CD4-positive, alpha-beta T cell (primary cell): ENCODE measurements at places on chromosomes 3 and 15.

DNA sequence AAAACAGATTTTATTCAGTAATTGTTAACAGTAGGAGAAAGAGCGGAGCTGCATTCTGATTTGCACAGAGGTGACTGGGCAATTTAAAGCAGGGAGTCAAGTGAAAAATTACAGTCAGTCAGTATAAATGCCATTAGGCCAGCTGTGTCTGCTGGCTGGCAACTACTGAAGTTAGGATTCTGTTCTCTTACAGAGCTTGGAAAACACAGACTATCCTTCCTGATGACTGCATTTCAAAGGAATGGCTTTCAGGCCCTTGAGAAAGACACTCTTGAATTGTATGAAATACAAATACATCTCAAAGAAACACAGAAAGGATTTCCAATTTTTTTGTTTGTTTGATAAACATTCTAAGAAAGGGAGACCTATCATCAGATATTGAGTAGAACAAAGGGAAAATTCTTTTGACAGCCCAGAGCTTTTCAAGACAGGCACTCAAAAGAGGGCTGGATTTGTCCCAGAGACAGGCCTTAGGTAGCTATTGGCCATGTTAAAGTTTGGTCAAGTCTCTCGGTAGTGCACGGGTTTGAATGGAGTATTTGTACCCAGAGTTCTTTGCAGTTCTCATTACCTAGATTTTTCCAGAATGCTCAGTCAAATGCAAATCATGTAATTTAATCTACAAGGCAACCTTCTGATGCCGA lies 551.2 kb upstream of the CCDC54 start:
- DNase-seq = no peak

DNA sequence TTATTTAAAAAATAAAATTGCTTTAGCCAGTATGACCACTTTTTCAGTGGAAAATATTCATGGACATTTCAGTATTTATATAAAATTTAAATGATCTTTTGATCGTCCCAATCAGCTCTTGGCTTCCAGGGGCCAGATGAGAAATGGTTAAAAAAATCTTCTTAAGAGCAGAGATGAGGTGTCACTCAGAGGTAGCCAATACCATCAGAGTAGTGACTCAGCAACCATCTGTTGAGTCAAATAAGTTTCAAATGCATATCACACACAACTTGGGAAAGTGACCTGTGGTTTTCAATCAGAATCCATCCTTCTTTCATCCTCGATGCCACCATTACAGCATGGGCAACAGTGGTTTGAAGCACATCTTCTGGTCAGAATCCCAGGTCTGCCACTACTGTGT lies 958.8 kb upstream of the NR2F2 start:
- DNase-seq = no peak

DNA sequence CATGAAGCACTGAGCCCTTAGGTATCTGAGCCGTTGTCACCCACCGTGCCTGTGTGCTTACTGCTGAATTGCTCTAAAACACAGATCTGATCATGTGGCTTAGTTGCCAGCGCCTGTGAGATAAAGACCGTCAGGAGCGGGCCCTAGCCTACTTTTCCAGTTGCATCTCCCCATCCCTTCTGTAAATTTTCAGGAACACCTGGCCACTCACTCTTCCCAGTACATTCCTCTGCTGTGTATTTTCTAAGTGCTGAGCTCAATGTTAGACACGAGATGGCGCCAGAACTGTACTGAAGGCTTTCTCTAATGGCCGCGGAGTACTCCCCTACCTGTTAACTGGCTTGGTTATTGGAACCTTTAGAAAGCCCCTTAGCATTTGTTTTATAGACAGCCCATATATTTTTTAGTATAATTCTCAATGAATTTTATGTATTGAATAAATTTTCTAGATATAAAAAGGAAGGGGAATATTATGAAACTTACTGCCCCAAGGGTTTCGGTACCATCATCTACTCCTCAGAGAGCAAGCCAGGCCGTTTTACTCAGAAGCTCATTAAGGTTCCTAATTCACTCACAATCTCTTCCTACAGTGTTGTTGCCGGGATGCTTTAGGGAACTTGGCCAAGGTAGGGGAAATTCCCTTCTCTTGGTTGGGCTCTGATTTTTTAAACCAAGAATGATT lies 16.7 kb upstream of the WNT7A start:
- DNase-seq = peak; percentile 83

GRCh38 chr15:81843226-81843625 lies 202.6 kb downstream of the MEX3B start:
- no peak for DNase-seq

- no peak for DNase-seq
These were observed 237.9 kb downstream of the NFKBIZ start for GRCh38 chr3:102087236-102087635.

- DNase-seq = no peak
These were observed 989 bp upstream of the PPIB start for GRCh38 chr15:64163659-64164362.

DNA sequence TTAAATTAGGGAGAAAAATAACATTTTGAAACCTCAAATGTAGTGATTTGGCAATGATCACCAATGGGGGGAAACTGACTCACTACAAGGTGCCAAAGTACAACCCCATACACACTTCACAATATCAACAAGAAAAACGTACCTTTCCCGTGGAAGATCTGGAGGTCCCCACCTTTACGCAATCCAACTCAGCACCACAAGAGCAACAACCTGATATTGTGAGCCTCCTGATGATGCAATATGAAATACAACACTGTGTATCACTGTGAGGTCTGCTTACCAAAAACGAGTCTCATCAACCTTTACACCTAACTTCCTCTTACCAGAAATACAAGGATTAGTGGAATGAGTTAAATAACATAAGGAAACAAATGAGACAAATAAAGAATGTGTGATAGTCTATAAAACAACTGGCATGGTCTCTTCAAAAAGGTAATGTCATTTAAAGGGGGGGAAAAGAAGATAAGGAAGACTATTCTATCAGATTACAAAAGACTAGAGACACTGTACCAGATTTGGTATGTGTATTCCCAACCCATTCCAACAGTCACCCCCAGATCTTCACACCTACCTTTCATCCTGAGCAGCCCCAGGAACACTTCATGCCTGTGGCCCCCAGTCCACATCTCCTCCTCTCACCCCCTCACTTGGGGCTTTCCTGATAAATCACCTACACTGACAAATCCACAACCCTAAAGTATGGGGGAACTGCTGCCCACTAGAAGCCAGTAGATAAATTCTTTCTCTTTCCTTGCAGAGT lies 27.7 kb downstream of the DLG1 start:
- DNase-seq = no peak

DNA sequence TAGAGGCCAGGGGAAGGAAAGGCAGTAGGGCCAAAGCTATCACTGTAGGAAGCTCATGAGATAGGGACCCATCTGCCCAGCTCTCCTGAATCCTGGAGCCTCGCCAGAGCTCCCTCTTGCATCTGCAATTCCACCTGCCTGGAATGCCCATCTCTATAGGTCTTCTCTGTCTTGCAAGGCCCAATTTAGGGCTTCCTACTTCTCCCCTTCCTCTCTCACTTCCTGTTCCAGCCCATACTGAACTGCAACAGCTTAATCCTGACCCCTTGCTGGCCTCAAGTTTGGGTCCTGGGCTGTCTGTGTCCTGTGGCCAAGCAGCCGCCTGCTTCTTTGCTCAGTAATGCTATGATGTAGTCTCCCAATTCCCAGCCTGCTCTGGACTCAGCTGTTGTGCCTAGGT lies 3.6 kb upstream of the PTPN23 start:
- DNase-seq = no peak

- no peak for DNase-seq
These were observed 16.5 kb upstream of the P2RY13 start for GRCh38 chr3:151345859-151346258.

DNA sequence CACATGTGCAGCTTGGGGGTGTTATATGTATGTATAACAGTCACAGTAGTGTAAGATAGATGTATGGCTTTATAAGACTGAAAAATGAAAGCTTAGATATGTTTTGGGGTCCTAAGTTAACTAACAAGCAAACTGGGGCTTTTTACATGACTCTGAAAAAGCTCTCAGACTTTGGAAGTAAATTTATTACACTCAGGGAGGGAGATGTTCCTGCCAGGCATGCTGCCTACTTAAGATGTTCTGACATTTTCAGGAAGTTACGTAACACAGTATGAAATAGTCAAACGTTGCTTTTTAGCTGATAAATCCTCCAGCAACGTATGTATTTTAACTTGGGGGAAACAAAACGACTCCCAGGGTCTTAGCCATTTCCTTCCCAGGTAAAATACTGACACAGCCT lies 1.7 kb upstream of the IFT57 start:
- DNase-seq = no peak
